Activated naive CD8-positive, alpha-beta T cell treated with anti-CD3 and anti-CD28 coated beads for 36 hours (primary cell): ENCODE measurements at places on chromosomes 7 and 10.

DNA sequence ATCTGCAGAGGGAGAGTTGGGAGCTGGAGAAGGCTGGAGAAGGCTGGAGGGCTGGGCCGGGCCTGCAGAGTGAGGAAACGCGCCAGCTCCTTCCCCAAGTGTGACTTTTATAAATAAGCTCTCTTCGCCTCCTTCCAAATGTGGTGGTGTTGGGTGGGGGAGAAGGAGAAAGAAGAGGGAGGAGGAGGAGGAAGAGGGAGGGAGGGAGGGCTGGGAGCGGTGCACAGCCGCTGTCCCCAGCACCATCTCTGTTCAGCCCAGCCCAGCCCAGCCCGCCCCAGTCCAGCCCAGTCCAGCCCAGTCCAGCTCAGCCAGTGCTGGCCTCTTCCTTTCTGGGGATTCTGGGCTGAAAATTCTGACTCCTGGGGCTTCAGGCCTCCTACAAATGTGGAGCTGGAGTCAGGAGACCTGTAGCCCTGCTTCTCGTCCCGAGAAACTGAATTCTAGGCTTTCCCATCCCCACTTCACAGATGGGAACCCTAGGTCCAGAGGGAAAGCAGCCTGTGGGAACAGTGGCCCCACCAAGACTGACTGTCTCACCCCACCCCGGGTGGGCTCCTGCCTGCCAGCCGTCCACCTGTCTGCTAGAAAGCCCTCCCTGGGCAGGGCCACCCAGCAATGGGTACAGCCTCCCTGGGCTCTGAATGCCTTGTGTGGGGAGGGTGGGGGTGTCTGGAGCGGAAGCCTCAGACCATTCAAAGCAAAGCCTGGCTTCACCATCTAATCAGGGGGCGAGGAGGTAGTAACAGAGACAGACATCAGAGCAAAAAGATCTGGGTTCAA is 2.3 kb downstream of the STX1A start:
- DNase-seq, result no peak

DNA sequence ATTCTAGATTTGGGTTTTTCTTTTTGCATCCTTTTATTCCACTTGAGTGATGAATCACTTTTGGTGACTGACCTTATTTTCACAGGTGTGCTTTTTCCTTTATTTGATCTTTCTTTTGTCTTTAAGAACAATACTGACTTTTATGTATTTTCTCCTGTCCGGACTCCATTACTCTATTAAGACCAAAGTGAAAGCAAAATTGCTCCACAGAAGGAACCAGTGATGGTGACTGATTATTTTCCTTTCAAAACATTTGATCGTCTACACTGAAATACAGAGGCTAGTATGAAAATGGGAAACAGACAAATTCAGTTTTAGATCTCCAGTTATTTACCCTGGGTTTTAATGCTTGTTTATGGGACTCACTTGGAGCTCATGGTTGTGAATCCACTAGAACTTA is 15.5 kb downstream of the EXOC4 start:
- no peak for DNase-seq

- DNase-seq, result no peak
Observed at GRCh38 chr7:50306494-50307367, 2.2 kb downstream of the IKZF1 start.

- no peak for DNase-seq
Observed at GRCh38 chr10:128863823-128864405, 603.1 kb upstream of the MGMT start.

DNA sequence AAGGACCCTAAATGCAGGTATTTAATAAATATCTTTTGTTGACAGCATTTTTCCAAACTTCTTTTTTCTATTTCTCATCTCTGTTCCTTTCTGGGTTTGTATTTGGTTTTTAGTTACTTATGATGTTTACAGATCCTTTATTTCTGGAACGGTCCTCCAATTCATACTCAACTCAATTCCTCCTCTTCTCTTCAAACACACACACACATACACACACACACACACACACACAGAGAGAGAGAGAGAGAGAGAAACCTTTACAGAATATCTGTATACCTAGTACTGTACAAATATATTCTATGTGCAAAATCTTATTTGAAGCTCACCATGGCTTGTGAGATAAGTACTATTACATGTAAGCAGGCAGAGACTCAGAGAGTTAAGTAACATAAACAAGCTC is 21.6 kb upstream of the GOT1 start:
- DNase-seq, result no peak

- DNase-seq, result no peak
Observed at GRCh38 chr7:94049615-94050014, 45.5 kb upstream of the BET1 start.

- no peak for DNase-seq
Observed at GRCh38 chr10:103175580-103176285, 17.3 kb downstream of the NT5C2 start.

- no peak for DNase-seq
Observed at GRCh38 chr7:42642699-42643098, 269.2 kb downstream of the C7orf25 start.
